ENCODE measurements at places on chromosomes 13 and 19.

DNA sequence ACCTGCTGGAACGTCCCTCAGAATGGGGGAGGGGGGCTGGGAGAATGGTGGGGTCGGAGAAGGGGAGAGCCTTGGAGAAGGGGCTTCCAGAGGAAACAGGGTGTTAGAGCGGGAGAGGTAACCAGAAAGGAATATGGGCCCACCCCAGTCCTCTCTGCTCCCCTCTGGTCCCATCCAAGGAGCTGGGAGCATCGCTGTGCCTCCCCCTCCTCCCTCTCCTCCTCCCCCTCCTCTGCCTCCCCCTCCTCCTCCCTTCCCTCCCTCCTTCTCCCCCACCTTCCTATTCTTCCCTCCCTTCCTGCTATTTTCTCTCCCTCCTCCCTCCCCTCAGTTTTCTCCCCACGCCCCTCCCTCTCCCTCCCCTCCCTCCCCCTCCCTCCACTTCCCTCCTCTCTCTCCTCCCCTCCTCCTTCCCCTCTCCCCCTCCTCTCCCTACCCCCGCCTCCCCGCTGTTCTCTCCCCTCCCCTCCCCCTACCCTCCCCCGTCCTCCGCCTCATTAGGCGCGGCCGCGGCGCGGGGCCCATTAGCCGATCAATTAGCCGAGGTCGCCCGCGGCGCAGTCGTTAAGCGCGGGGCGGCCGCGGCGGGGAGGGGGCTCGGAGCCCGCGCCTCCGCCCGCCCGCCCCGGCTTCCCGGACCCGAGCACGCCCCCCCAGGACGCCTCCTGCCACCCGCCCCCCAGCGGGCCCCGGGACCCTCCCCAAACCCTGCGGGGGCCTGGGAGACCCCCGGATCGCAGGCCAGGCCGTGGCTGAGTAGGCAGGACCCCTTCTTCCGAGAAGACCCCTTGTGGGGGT is 15.4 kb downstream of the TLE5 start:
- DNase-seq = no peak

GRCh38 chr19:13788991-13789390 is 6.3 kb upstream of the ZSWIM4 start:
- no peak for DNase-seq

DNA sequence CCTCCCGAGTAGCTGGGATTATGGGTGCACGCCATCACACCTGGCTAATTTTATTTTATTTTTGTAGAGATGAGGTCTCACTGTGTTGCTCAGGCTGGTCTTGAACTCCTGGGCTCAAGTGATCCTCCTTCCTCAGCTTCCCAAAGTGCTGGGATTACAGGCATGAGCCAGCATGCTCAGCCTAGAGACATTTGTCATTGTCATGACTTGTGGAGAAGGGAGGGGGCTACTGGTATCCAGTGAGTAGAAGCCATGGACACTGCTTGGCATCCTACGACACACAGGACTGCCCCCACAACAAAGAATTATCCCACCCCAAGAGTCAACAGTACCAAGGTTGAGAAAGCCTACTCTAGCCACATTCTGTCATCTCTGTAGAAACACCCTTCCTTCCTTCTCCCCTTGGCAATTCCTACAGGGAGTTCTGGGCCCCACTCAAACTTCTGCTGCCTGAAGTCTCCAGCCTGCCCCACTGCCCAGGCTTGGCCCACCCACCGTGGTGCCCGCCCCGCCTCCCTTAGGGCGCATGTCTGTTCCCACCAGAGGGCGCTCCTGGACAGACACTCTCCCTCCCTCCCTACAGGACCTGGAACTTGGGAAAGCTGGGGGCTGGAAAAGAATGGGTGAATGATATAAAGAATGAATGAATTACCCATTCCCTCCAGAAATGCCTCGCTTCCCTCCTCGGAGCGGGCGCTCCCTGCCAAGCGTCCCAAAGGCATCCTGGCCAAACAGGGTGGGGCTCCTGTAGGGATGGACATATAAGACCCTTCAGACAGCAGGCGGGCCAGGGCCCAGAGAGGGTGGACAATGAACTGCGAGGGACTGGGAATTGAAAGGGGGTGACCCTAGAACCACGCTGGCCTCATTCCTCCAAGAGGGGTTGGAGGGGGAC is 5.5 kb upstream of the EMP3 start:
- peak; percentile 15 for DNase-seq

DNA sequence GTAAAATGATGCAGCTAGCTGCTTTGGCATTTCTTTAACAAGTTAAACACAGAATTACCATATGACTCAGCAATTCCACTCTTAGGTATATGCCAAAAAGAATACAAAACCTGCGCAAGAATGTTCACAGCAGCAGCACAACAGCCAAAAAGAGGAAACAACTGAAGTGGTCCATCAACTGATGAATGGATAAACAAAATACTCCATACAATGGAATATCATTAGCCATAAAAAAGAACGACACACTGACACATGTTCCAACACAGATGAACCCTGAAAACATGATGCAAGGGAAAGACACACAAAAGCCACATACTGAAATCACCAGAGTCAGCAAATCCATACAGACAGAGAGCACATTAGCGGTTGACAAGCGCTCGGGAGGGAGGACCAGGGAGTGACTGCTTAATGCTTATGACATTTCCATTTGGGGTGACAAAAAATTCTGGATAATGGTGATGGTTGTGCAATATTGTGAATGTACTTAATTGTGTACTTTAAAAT is 3.0 kb downstream of the PCID2 start:
- DNase-seq = no peak

DNA sequence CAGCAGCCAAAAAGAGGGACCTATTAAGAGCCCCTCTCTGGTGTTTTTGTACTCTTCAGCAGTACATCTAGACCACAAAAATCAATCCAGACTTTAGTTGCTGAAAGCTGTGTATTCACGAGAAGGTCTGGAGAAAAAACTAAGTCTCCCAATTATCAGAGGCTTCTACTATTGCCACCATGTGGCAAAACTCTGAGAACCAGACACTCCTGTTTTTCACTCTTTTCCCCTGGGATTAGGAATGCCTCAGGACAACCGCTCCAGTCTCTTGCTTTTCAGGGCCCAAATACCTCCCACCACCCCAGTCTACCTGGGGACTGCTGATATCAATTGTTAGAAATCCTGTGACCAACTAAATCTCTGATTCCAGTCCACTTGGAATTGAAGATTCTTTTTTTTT is 30.1 kb upstream of the OBI1 start:
- no peak for DNase-seq

DNA sequence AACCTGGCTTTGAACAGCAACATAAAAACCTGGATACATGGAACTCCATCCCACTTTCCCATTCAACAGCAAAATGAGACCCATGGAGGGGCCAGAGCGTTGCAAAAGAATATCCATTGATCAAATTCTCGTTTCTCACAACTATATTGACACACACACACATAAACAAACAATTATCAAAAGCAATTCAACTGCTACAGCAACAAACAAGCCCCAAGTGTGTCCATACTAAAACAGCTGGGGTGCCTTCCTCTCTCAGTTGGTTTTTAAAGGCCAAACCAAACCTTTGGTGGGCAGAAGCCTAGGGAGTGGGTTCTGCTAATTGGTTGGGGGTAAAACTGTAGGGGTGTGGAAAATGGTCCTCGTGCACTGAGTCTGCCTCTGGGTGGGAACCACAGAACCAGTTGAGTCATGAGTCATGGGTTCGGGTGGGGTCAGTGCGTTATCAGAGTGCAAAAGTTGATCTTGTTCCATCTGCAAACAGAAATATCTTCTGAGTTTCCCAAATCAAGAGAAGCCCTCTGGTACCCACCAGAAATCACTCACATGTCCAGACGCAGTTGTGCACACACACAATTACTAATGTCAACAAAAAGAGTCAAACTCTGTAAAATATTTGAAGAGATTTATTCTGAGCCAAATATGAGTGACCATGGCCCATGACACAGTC is 18.5 kb downstream of the GPR42 start:
- DNase-seq = no peak

- DNase-seq = no peak
These were observed 61.9 kb downstream of the AP1M1 start for GRCh38 chr19:16259385-16260159.

DNA sequence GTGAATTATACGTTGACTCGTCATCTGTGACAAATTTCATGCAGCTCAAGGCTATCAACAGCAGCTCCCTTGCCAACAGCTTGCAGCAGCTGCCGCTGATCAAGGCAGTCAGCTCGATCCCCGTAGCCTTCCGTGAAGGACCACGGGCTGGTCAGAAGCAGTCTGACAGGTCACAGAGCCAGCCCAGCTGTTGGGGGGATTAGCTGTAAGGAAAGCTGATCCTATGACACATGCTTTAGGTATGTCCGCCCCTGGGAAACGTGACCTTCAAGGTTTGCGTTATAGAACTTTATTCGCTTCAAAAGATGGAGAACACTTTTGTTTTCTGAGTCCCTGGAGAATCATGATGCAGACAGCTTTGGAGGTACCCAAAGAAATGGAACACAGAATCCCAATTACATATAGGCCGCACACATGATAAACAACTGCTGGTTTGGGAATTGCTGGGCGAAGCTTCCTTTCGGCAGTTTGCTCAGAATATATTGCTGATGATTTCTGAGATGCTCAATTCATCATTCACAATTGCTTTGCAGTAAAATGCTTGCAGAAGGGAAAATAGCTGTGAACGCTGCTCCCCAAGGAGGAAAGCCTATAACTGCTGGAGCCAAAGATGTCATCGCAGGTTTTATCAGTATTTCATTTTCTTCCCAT is 62.6 kb upstream of the USP29 start:
- no peak for DNase-seq

DNA sequence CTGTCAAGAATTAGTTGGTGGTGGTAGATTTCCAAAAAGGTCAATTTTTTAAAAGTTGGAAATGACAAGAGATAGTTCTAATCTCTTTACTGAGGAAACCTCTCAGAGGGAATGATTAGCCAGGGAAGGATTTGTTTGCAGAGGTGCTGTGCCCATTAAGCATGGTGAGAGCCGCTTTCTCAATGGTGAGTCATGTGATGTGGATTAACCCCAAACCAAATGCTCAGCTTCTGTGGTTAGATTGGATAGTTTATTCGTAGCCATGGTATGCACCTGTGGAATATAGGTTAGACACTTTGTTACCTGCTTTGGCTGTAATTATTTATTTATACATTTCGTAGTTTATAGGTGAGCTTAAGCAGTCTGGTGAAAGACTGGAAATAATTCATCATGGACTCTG is 7.1 kb downstream of the HNRNPM start:
- DNase-seq = no peak

DNA sequence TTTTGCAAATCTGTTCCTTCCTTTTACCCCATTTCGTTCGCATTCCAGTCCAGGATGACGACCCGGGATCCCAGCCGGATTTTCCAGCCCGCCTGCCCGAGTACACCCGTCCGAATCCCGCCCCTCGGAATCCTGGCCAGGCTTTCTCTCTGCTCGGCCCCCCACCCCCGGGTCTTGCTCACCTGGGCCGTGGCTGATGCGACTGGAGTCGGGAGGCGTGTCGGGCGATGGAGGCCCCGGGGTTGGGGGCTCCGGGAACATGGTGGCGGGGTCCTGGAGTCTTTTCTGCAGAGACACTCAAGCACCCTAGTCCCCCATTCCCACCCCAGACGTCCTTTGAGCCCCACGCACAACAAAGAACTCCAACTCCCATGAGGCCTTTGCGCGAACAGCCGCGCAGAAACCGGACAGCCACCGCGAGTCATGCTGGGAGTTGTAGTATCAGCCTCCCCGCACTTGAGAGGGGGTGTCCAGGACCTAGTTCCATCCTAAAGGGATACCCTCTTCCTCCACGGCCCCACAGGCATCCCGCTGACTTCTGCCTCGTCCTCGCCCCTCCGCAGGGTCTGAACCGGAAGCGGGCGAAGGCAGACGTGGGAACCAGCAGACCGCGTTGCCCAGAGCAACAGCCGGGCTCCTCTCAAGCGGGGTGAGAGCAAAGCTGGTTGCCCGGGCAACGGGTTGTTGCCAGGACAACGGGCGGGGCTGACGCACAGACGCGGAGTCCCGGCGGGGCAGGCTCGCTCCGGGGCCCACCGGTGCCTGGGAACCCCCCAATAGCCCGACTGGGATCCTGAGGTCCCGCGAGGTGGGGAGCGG is 1.1 kb downstream of the SYT5 start:
- DNase-seq = peak; percentile 54

DNA sequence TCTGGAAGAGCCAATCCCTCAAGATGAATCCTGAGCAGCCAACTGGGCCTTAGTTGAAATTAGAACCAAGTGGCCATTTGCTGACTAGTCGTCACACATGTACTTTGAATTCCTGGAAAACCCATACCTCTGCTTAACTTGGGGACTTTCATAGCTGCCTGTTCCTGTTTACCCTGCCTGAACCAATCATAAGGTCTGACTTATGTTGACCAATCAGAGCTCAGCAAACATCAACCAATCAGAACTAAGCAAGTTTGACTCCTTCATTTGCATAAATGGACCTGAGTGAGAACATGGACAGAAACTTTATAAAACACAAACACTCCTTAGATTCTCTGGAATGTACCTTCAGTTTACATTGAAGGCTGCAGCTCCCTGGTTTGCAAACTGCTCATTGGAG is 50.8 kb downstream of the LATS2 start:
- no peak for DNase-seq

DNA sequence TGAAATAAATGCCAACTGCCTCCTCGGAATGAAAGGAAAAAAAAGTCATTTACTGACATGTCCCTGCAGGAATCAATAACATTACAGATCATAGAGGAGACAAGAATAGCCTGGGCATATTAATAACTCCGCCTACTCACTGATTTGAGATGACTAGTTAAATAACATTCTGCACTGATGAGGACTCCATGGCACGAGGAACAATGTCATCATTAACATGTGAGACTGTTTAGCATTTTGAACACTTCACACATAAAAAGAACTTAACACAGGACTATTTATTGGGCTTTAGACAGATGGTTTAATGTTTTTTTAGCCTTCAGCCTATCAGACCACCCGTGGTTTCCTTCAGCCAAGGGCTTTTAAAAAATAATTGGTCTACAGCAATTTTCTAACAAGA is 170.1 kb downstream of the OLFM4 start:
- no peak for DNase-seq

DNA sequence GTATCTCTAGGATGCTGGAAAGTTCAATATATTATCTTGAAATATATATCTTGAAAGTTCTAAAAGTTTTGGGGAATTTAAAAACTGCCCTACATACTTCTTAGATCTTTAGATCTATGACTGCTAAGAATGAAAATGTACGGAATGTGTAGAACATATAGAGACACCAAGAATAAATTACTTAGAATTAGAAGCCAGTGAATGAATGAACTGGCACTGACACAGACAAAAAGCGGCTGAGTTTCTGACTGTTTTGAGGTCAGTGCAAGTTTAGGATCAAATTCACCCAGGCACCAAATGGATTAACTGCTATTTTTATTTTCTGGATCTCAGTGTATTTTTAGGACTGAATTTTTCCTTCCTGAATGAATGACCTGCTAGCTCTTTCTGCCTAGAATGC is 411.2 kb downstream of the KCTD12 start:
- no peak for DNase-seq

DNA sequence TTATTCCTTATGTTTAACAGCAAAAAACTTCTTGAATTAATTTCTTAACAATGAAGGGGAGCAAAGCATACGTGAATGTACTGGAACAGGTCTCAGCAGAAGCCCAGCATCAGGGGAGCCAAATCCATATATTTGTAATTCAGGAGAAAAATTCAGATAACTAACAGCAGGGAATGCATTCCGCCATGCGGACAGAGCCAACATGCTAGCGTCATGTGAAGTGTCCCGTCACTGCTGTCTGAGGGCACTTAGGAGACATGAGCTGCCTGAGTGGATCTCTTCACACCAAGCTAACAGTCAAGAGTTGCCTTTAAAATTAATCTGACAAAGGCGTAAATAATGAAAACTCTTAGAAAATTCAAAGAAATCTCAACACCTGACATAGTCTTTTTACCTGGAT is 6.4 kb downstream of the AMER2 start:
- no peak for DNase-seq

All from GOT3 (cell line).